Stimulated activated CD8-positive, alpha-beta memory T cell treated with anti-CD3 and anti-CD28 coated beads, Interleukin-12 subunit alpha, Interleukin-12 subunit beta, amount 100 ng/mL, for 4 hours (primary cell): ENCODE measurements at places on chromosomes 7 and 10.

DNA sequence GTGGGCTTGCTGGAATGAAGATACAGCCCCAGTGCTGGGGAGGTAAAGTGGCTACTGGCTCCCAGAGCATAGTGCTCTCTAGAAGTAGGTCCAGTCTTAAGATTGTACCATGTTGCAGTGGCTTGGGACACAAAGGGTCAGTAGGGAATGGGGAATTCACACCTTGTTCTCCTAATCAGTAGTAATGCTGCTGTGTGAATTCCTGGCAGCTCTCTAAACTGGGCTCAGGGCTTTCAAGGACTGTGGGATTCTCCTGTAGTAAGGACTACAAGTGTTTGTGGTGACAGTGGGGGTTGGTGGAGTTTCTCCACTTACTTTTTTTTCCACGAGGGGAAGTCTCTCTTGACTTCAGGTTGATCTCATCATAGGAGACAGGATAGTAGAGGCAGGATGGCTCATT, 226.2 kb upstream of the TEX47 start:
- DNase-seq, result no peak

- no peak for DNase-seq
These were observed 3.0 kb upstream of the ABHD11 start for GRCh38 chr7:73741600-73741999.

- DNase-seq, result no peak
These were observed 3.1 kb downstream of the AHCYL2 start for GRCh38 chr7:129227646-129228578.

DNA sequence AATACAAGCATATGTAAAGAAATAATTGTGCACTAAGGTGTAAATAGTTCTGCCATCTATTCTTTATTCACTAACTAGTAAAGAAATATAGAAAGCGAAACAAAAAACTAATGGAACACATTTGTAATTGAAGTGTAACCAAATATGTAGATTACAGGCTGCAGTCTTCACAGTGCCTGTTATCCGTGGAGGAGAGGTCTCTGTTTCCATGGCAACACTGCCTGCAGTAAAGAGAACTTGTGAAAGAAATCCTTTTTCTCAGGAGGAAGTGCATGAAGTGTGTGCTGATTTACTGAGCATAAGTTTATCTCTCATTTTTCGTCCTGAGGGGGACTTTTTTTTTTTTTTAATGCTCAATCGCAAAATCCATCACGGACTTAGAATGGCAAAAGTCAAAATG, 102.5 kb downstream of the APBB1IP start:
- DNase-seq, result no peak

DNA sequence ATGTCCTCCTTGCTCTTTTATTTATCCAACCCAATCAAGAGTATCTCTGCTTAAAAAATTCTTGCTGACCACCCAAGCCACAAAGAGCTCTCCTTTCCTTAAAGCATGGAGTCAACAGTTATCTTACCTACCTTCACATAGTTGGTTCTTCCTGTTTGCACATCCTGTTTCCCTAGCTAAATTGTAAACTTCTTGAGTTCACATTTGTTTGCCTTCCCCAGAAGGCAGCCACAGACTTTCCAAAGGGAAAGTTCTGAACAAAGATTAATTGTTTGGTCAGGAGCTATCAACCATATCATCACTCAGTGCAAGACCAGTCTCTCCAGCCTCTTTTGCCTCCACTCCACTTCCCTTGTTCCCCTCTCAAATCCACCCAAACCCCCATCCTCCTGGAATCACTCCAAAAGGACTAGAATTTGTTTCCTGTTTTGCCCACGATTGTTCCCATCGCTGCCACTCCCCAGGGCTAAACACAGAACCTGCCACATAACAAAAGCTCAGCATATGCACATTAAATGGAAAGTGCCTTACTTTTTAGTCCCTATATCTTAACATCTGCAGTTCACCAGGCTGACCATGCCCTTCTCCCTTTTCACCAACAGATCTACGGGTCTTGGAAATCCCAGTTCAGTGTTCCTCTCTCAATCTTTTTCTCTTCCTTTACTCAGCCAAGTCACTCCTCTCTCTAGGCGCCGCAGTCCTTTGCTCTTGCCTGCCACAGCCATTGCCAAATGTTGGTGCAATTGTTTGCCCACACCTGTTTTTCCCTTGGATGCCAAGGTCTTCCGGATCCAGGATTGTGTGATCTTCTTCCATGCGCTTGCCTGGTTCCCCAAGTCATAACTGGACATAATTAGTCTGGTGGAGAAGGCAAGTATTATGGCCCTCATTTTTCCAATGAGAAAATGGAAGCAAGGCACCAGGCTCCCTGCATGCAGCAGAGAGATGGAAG, 265.5 kb downstream of the KCNMA1 start:
- DNase-seq, result no peak

GRCh38 chr7:47696152-47696710, 114.3 kb upstream of the TNS3 start:
- DNase-seq, result no peak

- no peak for DNase-seq
These were observed 46.1 kb downstream of the PROSER2 start for GRCh38 chr10:11869219-11869618.

DNA sequence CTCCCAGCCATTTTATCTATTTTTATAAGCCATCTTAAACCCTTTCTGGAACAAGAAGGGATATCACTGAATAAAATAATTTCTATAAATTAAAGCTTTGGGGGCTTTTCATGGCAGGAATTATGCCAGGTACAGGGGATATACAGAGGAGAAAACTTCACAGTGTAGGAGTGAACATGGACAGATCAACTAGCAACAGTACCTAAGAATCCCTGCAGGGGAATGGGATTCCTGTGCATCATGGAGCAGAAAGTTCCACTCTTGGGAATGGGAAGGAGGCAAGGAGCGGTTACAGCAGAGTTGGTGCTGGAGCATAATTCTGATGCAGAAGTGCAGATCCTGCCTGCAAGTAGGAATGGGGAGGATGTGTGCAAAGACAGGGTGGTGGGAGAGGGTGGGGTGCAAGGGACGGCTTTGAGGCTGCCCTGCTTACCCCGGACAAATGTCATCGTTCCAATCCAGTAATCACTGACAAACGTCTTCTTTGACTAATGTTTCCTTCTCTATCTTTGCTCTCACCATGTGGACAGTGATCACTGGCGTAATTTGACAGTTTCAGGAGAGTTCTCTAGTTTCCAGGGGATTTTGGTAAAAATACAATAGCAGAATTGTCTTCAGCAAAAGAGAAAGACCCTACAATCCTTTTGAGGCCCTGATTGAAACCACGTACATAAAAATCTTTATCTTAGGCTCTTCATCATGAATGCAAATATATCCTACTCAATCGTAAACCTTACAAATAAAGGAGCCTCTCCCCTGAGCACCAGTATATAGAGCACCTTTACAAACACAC, 196.7 kb downstream of the HECW1 start:
- no peak for DNase-seq

- DNase-seq, result no peak
These were observed 13.0 kb upstream of the FRA10AC1 start for GRCh38 chr10:93715345-93715744.

DNA sequence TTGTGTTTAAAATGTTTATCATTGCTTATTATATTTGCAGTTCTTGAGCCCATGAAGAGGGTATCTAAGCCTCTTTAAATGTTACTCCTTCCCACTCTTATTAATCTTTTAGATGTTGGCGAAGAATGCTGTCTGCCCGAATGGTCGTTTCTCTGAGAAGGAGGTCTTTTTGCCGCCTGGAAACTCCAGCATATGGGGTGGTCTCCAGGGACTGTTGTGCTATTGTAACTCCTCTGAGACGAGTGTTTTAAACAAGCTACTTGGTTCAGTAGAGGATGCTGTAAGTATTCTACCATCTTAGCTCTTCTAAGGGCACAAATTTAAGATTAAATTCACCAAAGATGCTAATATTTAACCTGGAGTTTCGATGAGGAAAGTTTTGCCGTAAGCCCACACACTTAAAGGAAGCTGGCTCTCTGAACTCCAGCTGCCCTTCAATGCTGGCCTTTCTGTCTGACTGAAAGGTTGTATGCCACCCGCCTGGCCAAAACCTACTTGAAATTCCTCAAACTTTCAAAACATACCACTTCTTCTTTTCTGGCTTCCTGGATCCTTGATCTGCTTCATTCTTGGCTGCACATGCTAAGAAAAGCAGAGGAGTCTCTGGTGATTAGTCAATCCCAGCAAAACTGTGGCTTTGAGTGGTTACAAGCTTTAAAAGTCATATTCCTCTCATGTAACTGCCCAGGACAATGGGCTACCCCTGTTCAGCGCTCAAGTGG, 74.7 kb downstream of the ABCA13 start:
- DNase-seq, result no peak

- no peak for DNase-seq
These were observed 420.6 kb downstream of the PLXNA4 start for GRCh38 chr7:132155715-132156114.

DNA sequence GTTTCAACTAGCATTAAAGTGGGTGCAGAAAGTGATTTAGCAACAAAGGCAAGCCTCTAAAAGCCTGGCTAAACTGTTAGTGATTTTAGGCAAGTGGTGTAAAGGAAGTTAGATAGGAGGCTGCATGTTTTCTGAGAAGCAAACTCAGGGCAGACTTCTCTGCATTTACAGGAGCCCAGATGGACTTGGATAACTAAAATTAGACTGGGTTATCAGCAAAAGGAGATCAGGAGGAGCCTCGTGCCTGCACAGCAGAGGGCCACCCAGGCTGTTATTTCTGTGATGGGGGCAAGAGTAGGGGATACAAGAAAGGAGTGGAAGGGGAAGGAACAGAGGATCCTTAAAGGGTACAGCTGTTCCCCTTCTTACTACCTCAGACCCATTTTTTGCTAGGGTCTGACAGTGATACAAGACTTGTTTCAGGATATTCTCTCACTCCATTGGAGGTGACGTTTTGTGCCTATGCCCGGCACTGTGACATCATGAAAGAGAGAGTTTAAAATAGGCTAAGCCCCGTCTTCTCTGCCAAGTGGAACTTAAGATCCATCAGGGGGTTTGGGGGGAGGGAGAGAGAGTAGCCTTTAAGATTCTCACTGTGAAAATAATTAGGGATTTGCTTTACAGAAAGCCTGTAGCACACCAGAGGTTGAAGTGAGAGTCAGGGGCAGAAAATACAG, 49.6 kb upstream of the PDCD4 start:
- DNase-seq, result no peak

DNA sequence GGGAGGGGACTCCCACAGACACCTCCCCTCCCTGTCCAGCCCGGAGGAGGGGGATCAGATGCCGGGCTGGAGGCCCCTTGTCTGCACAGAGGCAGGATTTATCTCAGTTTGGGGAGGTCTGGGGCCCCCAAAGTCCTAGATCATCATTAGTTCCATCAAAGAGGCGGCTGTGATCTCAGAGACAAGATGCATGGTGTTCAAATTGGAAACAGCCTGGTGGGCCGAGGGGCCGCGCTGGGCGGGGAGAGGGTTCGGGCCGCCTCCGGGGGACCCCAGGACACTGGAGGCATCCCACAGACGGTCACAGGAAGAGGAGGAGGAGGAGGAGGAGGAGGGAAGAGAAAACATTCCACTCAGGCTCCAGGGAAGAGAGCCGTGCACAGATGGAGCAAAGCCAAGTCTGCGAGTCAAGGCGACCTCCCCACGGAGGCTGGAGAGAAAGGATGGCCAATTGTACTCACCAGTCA, 69.5 kb upstream of the CUX1 start:
- no peak for DNase-seq

DNA sequence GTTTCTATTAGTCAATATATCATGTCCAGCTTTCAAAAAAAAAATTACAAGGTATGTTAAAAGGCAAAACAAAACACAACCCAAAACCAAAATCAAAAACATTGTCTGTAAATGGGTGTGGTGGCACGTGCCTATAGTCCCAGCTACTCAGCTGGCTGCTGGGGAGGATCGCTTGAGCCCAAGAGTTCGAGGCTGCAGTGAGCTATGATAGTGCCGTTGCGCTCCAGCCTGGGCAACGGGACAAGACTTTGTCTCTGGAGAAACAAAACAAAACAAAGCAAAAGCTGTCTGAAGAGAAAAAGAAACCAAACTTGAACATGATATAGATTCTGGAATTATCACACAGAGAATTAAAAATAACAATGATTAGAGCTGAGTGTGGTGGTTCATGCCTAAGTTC, 10.3 kb upstream of the CPA5 start:
- no peak for DNase-seq

GRCh38 chr10:68364101-68364886, 31.6 kb upstream of the PBLD start:
- no peak for DNase-seq

DNA sequence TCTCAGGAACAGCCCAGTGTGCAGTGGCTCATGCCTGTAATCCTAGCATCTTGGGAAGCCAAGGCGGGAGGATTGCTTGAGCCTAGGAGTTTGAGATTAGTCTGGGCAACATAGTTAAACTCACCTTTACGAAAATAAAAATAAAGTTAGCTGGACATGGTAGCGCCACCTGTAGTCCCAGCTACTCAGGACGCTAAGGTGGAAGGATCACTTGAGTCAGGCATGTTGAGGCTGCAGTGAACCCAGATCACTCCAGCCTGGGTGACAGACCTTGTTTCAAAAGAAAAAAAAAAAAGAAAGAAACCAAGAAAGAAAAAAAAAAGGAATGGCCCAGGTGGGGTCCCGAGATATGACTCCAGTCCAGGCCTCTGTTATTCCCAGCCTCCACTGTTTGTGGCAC, 96.6 kb downstream of the SLC25A13 start:
- DNase-seq, result no peak

DNA sequence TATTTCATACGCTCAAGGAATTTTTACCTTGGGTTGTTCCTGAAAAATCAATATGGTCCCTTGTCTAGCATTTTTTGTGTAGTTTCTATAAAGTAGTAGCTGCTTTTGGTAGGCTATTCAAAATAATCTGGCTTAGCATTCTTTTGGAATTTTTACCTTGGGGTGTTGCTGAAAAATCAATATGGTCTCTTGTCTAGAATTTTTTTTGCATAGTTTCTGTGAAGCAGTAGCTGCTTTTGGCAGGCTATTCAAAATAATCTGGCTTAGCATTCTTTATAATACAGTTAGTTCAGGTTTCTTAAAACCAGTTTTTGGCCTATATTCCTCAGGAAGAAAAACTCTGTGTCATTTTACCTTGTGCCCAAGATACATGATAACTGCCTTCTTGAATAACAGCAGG, 301.9 kb downstream of the SUGCT start:
- DNase-seq, result no peak

GRCh38 chr10:94397549-94398370, 4.6 kb upstream of the TBC1D12 start:
- DNase-seq, result no peak

GRCh38 chr7:152136686-152137085, 111.2 kb downstream of the GALNT11 start:
- DNase-seq, result no peak

GRCh38 chr7:105787793-105788192, 88.6 kb downstream of the ATXN7L1 start:
- DNase-seq, result no peak

DNA sequence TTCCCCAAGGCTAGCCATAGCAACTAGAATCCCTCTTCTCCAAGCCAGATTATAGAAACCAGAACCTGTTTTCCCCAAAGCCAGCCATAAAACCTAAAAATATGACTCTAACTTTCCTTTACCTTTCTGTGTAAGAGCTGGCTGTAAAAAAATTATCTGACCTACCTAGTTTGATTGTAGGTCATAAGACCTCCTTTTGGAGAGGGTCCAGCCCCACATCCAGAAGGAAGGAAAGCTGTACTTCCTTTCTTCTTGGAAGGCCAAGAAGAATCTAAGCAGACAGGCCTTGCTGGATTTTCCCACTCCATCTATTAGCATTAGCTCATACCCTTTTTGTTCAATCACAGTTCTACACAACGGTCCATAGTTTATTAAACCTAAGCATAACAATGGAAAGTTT, 1006.3 kb downstream of the SORCS3 start:
- no peak for DNase-seq
